Glutamatergic neuron (in vitro differentiated cells): ENCODE measurements at places on chromosomes 12 and 14. TPM values are rescaled to one million over a fixed set of nuclear protein-coding genes. Genes with fewer than 3 reads are reported as not detected.

The SERPINA1 gene
- not detected for total RNA-seq

The TAS2R13 gene
- 2.0 TPM for total RNA-seq

The LMO3 gene
- 0.78 TPM for total RNA-seq

The NRL gene
- total RNA-seq, result 3.7 TPM

The PROX2 gene
- not detected for total RNA-seq

The KRT2 gene
- not detected for total RNA-seq

The TSHR gene
- 0.74 TPM for total RNA-seq

The MANSC4 gene
- not detected for total RNA-seq

The FOXG1 gene
- total RNA-seq, result not detected

The PRB2 gene
- not detected for total RNA-seq

The GPRC5A gene
- not detected for total RNA-seq

The FBLN5 gene
- total RNA-seq, result not detected

The CARMIL3 gene
- total RNA-seq, result 108 TPM

DNA sequence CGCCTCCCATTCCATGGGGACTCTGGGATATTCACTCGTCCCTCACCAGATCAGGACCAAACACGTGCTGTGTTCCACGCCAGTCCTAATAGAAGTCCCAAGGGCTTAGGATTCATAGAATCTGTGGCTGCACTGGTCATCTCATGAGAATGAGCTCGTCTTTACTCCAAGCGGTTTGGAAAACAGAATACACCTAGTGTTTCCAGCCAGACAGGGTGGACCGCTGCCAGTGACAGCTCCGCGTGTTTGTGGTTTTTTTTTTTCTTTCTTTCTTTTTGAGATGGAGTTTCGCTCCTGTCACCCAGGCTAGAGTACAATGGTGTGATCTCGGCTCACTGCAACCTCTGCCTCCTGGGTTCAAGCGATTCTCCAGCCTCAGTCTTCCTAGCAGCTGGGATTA lies 75.1 kb downstream of the GLT1D1 start:
- DNase-seq, result no peak

- DNase-seq, result no peak
Measured at GRCh38 chr12:65646127-65646643, 178.1 kb upstream of the HMGA2 start.

- no peak for DNase-seq
Measured at GRCh38 chr14:103630364-103631108, 1.5 kb downstream of the KLC1 start.

GRCh38 chr12:29544428-29545101 lies 47.1 kb upstream of the OVCH1 start:
- no peak for DNase-seq

DNA sequence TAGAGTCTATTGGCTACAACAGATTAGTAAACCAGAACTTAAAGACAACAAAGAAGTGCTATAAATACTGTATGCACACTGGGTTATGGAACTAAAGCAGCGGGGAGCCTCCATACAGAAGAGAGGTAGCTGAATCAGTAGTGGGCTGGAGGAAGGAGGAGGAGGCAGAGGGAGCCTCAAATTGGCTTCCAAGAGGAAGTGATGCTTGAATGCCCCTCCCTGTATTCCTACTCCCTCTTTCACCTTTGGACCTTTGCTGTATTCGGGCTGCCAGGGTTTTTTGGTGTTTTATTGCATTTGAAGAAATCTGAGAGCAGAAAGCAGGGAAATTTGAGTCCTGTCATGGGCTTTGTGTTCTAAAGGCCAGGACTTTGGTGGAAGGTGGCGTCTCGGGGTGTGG lies 104.0 kb upstream of the PTPRB start:
- DNase-seq, result no peak

GRCh38 chr12:65126482-65126881 lies 5.4 kb upstream of the WIF1 start:
- DNase-seq, result no peak

- no peak for DNase-seq
Measured at GRCh38 chr12:69023840-69024239, 90.9 kb upstream of the CPM start.

- DNase-seq, result no peak
Measured at GRCh38 chr14:40003773-40004172, 571.5 kb upstream of the FBXO33 start.

- DNase-seq, result no peak
Measured at GRCh38 chr12:793037-793436, 40.7 kb downstream of the WNK1 start.

DNA sequence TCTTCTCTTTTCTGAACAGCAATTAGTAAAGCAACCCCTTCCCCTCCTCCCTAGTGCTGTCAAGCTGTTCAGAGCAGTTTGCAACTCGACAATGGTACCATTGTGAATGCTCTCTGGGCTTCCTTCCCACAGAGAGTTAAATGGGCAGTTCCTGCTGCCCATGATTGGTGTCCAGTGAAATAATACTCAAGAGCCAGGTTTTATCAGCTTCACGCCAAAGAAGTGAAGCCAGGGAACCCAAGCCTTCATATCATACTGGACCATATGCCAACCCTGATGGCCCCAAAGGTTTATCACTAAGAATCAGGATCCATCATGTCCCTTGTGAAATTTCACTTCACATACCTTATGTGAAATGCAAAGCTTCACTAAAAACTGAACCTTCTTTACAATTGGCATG lies 24.7 kb downstream of the INSM2 start:
- DNase-seq, result no peak

GRCh38 chr14:77290705-77291104 lies 19.7 kb upstream of the NGB start:
- DNase-seq, result no peak

- DNase-seq, result no peak
Measured at GRCh38 chr12:101992091-101992490, 69.7 kb downstream of the WASHC3 start.

DNA sequence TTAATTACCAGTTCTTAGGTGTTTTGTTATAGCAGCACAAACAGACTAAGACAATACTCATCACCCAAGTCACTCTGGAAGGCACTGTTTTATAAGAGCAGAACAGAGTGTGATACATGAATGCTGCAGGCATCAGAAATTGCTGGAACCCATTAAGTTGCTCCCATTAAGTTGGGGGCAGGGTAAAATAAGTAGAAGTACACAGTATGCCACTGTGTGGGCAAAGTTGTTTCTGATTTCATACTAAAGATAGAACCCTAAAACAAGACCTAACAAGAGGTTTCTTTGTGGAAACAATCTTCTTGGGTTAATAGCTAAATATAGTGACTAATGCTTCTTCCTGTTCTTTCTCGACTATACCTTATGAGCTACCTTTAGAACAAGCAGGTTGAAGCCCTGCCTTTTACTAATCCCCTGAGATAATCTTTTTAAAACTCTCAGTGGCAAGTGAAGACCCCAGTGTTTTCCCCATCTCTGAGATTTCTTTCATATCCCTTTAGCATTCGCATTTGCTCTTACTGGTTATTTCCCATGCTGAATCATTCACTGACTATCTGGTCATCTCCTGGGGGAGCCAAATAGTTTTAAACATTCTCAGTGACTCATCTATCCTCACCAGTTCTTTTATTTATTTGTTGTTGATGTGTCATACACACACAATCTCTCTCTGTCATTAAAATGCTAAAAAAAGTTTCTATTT lies 52.3 kb downstream of the SOCS2 start:
- no peak for DNase-seq

DNA sequence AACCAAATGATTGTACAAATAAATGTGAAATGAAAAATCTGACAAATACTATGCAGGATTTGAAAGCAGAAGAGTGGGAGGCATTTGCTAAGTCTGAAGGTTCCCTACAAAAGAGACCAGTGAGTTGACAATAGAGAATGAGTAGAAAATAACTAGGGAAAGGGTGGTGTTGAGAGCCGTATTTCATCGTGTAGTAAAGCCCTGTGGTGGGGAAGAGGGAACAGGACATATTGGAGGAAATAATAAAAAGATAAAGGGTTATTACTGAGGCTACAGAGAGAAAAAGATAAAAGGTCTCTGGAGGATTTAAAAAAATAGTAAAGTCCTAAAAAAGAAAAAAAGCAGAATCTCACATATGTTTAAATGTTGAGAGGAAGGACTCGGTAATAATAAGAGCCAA lies 268.8 kb downstream of the DUSP6 start:
- DNase-seq, result no peak

DNA sequence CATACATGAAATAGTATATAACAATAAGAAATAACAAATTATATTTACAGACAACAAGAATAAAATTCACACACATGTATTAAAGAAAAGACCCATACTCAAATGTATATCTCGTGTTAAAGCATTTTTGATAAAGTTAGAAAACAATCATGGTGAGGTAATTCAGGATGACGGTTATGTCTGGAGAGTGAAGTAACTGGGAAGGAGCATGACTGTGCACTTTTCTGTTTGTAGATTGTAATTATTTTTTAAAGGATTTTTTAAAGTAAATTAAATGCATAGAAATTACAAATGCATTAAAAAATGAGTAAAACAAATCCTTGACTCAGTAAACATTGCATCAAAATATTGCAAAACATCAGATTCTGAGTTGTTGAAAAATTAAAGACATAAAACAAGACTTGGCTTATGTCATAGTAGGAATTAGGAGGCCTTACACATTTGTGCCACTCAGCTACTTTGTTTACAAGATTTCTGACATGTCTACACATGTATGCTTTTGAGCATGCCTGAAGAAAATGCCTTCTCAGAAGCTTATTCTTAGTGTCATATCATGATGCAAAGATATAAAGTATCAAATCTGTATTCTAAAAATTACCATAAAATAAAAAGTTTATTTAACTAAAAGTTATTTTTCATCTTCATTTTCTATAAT lies 1325.1 kb downstream of the SLC16A7 start:
- DNase-seq, result no peak

DNA sequence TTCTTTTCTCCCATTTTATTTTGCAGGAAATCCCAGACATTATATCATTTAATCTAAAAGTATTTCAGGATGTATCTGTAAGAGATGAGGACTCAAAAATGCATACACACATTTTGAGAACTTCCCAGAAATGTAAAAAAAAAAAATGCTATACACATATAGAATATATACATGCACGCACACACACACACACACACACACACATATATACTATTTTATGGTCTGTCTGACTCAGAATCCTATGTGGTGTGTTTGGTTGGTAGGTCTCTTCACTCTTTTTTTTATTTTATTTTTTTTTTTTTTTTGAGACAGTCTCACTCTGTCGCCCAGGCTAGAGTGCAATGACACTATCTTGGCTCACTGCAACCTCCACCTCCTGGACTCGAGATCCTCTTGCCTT lies 65.5 kb downstream of the FBXO34 start:
- DNase-seq, result no peak

- DNase-seq, result peak; percentile 82
Measured at GRCh38 chr14:24310646-24311604, at the start of gene LTB4R. Gene LTB4R (plus strand): TSS chr14:24311502. CDS start chr14:24315652, 4,150 bp downstream.

- DNase-seq, result no peak
Measured at GRCh38 chr14:101236496-101237251, 324.6 kb upstream of the DIO3 start.

- no peak for DNase-seq
Measured at GRCh38 chr12:59322473-59322872, 273.4 kb upstream of the SLC16A7 start.

- DNase-seq, result no peak
Measured at GRCh38 chr12:118063576-118064391, 2.8 kb upstream of the WSB2 start.

GRCh38 chr12:88225776-88226175 lies 83.7 kb downstream of the TMTC3 start:
- no peak for DNase-seq

GRCh38 chr12:116691205-116691604 lies 46.7 kb downstream of the SPRING1 start:
- DNase-seq, result no peak

- DNase-seq, result no peak
Measured at GRCh38 chr14:90758959-90759358, 57.3 kb downstream of the TTC7B start.

- no peak for DNase-seq
Measured at GRCh38 chr12:6541371-6542165, 7.3 kb downstream of the GAPDH start.

- DNase-seq, result no peak
Measured at GRCh38 chr12:11601647-11602046, 47.8 kb upstream of the ETV6 start.

DNA sequence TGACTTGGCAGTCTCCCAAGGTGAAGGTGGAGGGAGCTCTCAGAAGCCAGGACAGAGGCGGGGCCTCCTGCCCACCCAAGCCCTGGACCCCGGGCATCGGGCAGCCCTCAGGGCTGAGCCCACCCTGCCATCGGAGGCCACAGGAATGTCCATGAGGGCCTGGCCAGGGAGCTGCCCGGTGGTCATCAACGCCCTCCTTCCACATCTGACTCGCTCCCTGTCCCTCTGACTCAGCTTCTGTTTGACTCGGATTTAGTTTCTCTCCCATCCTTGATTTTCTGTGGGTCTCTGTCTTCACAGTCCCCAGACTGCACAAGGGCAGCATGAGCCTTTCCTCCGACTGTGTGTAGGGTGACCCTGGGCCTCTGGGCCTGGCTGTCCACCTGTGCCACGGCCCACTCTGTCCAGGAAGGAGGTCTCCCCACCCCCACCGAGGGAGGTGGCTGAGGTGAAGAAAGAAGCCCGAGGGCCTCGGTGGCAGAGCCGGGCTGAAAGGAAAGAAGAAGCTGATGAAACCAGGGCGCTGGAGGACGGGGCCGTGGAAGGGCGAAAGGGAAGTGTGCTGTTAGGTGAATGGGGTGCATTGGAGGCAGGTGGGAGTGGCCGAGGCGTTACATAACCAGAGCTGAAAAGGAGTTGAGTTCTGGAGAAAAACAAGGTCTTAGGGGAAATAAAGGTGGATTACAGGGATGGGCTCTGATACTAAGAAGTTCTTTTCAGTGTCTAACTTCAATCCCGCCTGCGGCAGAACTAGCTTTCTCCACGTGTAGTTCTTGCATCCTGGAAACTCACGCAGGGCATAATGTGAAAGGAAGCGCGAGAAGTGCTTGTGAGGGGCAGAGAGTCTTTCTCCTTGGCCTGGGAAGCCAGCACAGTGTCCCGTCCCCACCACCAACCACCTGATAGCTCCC lies 16.7 kb upstream of the TMEM106C start:
- no peak for DNase-seq

- no peak for DNase-seq
Measured at GRCh38 chr14:68810173-68811153, 17.6 kb upstream of the ZFP36L1 start.

DNA sequence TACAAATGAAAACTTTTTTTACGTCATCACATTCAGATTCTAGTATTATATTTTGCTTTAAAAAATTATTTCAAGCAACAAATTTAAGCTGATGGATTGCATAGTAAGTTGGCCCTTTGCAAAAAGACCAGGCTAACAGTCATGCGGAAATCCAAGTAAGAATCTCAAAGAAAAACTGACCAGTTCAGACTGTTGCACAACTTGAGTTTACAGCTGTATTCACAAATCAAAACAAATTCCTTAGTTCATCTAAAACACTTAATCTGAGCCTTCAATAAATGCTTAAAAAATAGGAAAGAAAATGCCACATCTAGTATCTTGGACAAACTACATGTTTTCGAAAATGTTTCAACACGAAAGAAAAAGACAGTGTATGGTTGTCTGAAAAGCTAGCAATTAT lies 847 bp downstream of the CCDC59 start:
- no peak for DNase-seq

DNA sequence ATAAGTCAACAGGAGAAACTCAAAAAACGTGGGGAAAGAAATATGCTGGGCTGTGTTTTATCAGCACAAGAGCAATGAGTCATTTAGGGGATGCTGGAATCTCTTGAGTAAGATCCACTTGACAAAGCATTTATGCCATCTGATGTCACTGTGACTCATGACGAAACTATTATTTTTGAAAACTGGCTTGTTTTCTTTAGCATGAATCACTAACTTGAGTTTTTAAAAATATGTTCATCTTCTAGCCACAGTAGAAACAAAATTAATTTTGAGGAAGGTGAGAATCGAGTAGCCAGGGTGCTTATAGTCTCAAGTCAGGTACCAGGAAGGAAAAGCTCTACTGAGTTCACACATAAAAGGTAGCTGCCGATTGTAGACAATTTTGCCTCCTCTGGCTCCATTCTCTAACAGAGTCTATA lies 456.2 kb upstream of the MGAT4C start:
- DNase-seq, result no peak
